Activated CD4-positive, alpha-beta T cell treated with anti-CD3 and anti-CD28 coated beads for 4 hours (primary cell): ENCODE measurements at places on chromosomes 7 and 10.

DNA sequence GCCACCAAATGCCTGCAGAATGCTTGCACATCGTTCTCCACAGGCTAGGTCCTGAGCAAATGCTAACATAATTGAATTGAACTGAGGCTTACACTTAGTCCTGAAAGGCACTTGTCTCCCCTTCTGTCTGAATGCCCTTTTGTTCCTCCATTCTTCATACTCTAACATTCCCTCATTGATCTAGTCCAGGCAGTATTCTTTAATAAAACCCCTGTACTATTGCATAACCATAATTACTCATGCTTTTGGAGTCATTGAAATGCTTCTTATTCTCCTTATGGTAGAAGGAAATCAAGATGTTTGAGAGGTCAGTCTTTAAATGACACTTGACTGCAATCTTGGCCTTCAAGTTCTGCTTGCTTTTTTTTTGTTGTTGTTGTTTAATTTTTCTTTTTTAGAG is 7.1 kb downstream of the PI4K2A start:
- DNase-seq = no peak

- no peak for DNase-seq
Measured at GRCh38 chr7:100829150-100829716, 1.9 kb upstream of the EPHB4 start.

DNA sequence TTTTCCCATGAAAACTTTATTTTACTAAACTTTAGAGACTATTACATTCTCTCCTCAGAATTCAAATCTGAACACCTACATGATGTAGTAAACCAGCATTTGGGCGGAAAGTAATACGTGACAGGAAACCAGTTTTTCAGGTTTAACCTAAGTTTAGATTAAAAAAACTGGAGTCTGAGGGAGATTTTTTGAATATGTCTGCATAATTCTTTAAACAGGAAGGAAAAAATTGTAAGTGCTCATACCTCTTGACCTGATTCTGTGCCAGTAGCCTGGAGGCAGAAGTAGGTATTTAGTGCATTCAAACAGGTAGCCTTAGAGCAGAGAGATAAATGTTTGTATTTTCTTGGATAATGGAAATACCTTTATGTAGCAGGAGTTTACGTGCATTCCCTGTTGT is 224.3 kb downstream of the MDFIC start:
- DNase-seq = no peak

- DNase-seq = no peak
Measured at GRCh38 chr7:117951691-117952280, 78.5 kb upstream of the CTTNBP2 start.

DNA sequence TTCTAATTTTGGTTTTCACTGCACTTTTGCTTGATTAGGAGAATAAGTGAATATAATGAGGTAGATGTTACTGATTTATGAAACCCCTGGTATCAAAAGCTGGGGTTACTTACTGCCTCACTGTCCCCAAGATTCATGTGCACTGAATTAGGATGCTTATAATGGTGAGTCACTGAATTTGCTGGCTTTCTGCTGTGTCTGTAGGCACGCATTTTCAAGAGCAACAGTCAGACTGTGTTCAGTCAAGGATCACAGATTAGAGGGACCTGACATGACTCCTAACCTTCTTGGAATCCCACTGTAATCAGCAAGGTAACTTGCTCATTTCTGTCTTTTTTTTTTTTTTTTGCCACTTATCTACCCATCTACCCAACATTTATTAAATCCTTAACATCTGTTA is 59.7 kb downstream of the GPR85 start:
- DNase-seq = no peak

DNA sequence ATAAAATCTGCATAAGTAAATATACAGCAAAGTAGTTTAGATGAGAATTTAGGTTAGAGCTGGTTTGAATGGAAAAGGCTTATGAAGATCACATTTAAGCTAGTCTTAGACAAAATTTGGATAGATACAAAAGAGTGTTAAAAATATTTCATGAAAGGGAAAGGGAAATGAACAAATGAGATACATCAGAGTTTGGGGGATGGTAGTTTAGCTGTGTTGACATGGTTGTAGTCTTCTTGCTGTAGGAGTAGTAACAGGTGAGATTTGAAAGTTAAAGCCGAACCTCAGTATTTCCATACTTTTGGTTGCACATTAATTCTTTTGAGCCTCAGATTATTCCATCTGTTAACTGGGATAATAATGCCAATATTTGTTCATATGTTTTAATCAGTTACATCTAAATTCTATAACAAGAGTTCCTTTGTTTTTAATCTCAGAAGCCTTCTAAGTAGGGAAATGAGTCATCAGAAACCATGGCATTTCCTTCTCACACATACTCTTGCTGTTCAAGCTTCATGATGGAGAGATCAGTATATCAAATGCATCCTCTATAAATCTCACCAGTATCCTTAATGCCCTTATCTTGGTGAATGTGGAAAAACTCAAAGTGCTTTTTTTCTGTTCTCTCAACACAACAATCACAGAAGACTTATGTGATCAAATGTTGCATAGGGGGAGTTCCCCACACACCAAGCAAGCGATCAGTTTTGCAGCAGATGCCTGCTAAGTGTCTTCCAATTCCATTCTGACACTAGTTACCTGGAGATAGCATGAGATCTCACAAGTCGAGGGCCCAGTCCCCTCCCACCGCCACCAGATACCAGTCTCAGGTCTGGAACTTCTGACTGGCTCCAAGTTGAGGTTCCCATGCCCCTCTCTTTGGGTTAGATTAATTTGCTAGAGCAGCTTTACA is 84.7 kb downstream of the MAPK8 start:
- DNase-seq = no peak

- no peak for DNase-seq
Measured at GRCh38 chr7:150620617-150621371, 11.4 kb downstream of the GIMAP6 start.

DNA sequence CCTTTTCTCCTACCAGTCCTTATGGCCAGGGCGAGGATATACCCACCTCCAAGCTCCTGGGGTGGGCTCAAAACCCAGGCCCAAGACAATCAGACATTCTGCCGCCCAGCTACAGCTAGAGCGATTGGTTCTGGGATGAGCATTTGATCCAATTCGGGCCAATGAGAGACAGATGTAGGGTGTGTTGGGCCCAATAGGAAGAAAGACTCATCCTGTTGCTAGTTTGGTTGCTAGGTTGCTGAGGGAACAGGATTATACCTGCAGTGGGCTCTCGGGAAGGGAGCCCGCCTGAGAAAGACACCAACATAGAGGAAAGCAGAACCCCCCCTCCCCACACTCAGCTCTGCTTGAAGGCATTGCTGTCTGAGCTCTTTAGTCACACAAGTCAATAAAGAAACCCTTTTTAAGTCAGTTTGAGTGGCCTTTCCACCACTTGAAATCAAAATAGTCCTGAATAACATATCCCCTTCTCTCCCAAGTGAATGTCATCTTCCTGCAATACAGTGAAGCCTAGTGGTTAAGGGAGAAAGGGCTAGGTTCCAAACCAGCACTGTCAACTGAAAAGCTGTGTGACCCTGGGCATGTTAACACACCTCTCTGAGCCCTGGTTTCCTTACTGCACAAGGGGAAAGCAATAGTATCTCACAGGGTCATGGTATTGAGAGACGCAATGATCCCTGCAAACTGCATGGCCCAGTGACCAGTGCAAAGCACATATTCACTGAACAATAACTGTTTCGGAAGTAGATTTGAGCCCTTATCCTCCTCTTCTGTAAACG is 21.8 kb downstream of the ITPRIP start:
- no peak for DNase-seq

GRCh38 chr7:98653601-98654310 is 36.7 kb downstream of the NPTX2 start:
- no peak for DNase-seq

DNA sequence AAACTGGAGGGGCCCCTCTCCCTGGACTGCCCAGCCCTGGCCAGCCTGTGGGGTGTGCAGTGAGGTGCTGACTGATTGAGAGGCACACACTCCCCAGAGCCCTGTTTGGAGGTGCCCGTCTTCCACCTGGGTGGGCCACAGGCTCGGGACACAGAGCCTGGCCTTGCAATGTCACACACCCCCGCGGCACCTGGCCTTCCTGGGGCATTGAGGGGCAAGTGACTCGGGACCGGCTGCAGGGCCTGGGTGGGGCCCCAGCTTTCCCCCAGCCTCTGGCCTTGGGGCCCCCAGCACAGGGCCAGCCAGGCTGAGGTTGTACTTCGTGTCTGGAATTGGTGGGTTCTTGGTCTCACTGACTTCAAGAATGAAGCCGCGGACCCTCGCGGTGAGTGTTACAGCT is 13.9 kb upstream of the NKX6-2 start:
- DNase-seq = no peak

DNA sequence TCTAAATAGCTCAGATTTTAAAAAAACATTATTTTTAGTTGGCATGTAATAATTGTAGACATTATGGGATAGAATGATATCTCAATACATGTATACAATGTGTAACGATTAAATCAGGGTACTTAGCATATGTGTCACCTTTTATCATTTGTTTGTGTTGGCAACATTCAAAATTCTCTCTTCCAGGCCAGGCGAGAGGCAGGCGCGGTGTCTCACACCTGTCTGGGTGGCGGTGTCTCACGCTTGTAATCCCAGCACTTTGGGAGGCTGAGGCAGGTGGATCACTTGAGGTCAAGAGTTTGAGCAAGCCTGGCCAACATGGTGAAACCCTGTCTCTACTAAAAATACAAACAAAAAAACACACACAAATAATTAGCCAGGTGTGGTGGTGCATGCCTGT is 151.7 kb downstream of the RTKN2 start:
- no peak for DNase-seq

- no peak for DNase-seq
Measured at GRCh38 chr10:116024271-116024878, 248.6 kb downstream of the GFRA1 start.

GRCh38 chr7:101363734-101364374 is 1.2 kb downstream of the COL26A1 start:
- DNase-seq = peak; percentile 61

GRCh38 chr7:11474902-11475585 is 357.0 kb downstream of the THSD7A start:
- DNase-seq = no peak

GRCh38 chr10:97736403-97736901 is 476 bp upstream of the ZFYVE27 start:
- DNase-seq = no peak

GRCh38 chr7:70318511-70318910 is 720.2 kb downstream of the AUTS2 start:
- DNase-seq = no peak

DNA sequence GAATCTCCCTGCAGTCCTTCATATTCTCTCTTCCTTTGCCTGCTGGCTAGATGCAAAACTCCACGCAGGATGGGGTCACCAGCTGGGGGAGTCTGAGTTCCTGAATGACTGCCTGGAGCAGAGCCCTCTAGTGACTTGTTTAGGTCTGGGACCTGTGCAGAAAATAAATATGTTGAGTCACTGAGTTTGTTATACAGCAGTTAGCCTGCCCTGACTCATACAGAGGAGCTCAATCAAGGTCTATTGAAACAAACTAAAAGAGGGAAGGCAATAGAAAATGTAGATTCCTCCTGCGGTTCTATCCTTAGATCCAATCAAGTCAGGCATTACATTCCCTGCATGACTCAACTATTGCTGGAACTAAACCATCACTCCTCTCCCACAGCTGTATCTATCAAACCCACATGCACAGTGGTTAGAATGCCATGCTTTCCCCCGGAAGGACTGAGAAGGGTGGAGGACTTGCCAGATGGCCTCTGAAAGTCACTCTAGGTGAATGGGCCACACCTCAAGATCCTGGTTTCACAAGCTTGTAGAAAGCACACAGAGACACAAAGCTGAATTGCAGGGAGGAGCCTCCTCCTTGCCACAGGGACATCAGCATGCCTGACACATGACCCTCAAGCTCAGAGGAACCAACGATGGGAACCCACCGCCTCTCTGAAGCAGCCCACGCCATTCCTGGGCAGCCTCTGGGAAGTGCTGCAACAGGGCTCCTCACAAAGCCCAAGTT is 73.9 kb downstream of the SH3PXD2A start:
- no peak for DNase-seq

DNA sequence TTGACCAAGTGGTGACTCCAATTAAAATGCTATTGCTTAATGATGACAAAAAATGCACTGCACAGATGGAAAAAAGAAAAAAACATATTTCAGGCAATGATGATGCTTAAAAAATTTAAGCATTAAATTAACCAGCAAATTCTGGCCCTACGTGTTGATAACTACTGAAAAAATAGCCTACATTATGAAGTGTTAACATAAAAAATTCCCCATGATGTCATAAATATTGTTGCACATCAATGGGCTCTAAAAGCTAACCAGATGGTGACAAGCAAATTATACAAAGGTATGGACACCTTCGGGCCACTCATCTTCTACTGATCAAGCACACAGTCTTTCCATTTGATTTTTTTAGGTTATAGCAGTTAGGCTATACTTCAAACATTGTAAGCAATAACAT is 267.4 kb downstream of the PARD3 start:
- no peak for DNase-seq
